ENCODE measurements at places on chromosomes 4 and X.

DNA sequence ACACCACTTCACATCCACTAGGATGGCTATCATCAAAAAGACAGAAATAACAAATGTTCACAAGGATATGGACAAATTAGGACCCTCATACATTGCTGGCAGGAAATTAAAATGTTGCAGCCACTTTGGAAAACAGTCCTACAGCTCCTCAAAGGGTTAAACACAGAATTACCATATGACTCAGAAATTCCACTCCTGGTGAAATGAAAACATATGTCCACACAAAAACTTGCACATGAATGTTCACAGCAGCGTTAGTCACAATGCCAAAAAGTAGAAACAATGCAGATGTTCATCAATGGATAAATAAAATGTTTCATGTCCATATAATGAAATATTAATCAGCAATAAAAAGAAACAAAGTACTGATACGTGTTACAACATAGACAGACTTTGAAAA lies 15.1 kb downstream of the S100G start:
- no peak for DNase-seq

DNA sequence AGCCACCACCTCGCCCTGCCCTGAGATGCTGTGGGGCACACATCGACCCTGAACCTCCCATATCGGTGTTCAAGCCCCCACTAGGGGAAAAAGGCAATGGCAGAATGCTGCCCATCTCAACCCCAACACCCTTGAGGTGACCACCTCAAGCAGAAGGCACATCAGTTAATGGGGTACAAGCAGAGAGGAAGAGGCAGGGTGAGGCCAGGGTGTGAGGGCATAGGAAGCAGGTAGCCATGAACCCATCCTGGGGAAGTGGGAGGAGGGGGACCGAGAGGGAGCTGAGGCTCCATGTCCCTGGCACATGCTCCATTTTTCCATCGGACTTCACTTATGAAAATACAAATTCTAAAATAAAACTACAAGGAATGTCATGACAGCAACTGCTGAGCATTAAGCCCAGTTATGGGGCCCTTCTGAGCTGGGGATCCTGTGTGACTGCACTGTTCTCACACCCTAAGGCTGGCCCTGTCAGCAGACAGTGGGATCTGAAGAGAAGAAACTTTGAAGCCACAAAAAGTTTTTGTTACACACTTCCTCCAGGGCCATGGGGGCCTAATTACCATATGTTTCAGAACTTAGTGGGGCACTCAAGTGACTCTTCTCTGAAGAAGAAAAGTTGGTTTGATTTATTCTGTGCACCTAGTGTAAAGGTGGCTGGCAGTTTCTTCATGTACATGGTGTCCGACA lies 68.2 kb upstream of the FAM241A start:
- no peak for DNase-seq

- no peak for DNase-seq
Measured at GRCh38 chr4:87886083-87886482, 53.3 kb downstream of the MEPE start.

DNA sequence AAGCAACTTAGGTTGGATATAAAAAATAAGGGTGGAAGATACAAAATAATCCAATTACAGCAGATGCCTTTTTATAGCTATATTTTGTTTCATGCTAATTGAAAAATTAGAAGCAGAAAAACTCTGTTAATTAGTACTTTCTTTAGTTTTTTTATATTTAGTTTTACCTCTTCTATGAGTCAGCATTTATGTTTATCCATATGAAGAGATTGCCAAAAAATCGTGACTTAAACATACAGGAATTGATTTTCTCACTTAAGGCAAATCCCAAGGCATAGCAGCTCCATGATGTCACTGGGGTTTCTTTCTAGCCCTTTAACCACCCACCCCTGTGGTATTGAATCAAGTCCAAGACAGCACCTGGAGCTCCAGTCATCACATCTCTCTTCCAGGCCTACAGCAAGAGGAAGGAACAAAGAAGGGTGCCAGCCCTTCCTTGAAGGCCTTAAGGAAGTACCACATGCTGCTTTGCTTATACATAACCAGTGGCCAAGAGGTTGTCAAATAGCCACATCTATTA lies 365.8 kb upstream of the TENM3 start:
- no peak for DNase-seq

DNA sequence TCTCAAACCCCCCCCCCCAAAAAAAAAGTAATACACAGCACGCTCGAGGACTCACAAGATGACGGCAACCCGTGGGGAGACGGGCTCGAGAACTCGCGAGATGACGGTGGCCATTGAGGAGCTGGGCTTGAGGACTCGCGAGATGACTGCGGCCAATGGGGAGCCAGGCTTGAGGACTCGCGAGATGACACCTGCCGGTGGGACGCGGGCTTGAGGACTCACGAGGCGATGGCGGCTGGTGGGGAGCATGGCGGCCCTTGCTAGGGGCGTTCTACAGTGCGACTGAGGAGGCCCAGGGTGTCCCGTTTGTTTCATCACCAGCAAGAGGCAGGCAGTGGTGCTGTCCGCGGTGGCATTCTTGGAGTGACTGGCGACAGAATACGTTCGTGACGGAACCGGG lies 172.4 kb upstream of the MAGEB16 start:
- no peak for DNase-seq

- no peak for DNase-seq
Measured at GRCh38 chrX:133606990-133607389, 191.7 kb upstream of the GPC4 start.

- DNase-seq, result peak; percentile 4
Measured at GRCh38 chrX:105822138-105823091, at the start of gene NRK. Gene NRK, plus strand, starts transcription at chrX:105822539. Its CDS starts 307 bp downstream, at chrX:105822846.

- DNase-seq, result no peak
Measured at GRCh38 chrX:107448998-107449835, at the start of gene FRMPD3. Gene FRMPD3, plus strand, starts transcription at chrX:107449652. Its CDS starts 76,937 bp downstream, at chrX:107526589.
